ENCODE measurements at places on chromosomes 4 and X.

DNA sequence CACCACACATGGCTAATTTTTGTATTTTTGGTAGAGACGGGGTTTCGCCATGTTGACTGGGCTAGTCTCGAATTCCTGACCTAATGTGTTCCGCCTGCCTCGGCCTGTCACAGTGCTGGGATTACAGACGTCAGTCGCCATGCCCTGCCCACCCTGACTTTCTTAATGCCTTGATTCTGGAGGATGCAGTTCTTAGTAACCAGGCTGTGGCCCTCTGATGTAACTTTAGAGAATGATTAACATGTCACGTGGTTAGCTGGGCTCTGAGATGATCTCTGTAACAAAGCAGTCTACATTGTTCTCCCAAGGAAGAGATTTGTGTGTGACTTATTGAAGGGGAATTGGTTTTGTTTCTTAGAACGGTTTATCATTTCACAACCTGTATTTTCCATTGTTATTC lies 30.6 kb downstream of the ANK2 start:
- DNase-seq = no peak

GRCh38 chr4:103105558-103106356 lies 6.1 kb upstream of the BDH2 start:
- no peak for DNase-seq

DNA sequence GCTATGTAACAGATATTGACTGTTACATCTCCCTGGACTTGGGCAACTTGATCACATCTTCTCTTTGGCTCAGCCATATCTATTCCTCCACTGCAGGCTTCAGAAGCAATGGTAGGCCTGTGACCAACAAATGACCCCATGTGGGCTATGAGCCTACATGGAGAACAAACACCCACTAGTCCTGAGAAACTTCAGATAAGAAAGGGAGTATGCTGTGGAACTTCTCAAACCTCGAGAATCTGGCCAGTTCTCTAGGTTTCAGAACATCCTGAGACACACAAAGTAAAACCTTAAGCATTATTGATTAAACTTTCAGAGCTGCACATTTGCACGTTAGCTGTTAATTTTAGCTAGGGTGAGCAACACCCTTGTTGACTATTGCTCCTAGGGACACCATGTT lies 16.3 kb downstream of the RBMX2 start:
- DNase-seq = no peak

DNA sequence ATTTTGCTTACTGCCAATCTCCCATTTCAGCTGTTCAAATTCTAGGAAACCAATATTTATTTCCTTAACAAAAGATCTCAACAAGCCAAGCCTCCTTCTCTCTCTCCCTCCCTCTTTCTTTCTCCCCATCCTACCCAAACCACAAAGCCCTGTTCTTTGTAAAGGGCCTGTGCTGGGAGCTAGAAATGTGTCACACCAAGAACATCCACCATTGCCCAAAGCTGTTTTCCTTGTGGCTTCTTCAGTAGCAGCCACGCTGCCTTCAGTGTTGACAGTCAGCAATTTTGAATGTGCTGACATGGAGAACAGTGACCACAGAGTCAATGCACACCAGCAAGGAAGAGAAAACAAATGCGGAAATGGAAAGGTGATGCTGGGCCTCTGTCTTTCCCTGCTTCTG lies 203.0 kb downstream of the MAML3 start:
- no peak for DNase-seq

GRCh38 chr4:163768014-163768413 lies 273.5 kb downstream of the TMA16 start:
- DNase-seq = no peak

DNA sequence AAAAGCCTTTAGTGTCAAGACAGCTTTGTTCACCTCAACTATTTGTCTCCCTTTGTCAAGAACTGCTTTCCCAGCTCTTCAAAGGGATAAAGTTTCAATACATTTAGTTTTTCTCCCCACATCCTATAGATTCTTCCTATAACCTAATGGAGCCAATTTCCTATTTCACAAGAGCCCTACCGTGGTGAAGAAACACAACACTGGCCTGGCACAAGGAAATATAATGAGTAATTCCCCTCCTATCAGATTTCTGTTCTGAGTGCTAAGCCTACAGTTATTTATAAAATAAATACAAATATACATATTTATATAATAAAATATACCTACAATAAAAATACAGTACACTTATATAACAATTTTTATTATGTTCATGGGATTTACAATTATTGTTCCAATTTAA lies 89.9 kb downstream of the SHISA3 start:
- no peak for DNase-seq

GRCh38 chr4:187366530-187366929 lies 629.0 kb upstream of the ZFP42 start:
- DNase-seq = no peak

- no peak for DNase-seq
Measured at GRCh38 chrX:93420525-93421082, 252.8 kb downstream of the NAP1L3 start.

GRCh38 chrX:132999209-132999608 lies 40.8 kb upstream of the HS6ST2 start:
- DNase-seq = no peak

GRCh38 chrX:35617836-35618235 lies 180.3 kb upstream of the MAGEB16 start:
- DNase-seq = no peak

DNA sequence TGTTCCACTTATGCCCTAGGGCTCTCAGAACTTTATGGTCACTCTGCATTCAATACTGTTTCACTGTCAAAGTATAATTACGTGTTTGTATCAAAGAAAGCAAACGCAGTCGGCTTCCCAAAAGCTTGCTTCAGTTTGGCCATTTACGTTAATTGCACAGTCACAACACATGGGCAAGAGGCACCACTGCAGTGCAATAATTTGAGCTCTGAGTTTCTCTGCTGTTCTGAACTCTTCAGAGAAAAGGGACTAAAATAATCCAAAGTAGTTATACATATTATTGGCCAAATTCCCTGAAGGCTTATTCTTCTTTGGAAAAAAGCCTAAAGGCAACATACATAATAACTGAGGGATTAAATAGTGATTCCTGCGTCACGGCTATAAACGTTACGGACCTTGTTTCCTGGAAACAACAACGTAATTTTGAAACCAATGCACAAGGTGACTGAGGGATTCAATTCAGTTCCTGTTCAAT lies 51.3 kb downstream of the RNF150 start:
- no peak for DNase-seq

GRCh38 chrX:2717312-2717711 lies 26.2 kb downstream of the CD99 start:
- no peak for DNase-seq

GRCh38 chr4:106583567-106583966 lies 215.0 kb upstream of the GIMD1 start:
- DNase-seq = no peak

- DNase-seq = no peak
Measured at GRCh38 chr4:95283320-95283719, 265.5 kb downstream of the UNC5C start.

GRCh38 chr4:185881430-185881829 lies 69.4 kb upstream of the SORBS2 start:
- no peak for DNase-seq

GRCh38 chr4:67593741-67594175 lies 35.2 kb downstream of the STAP1 start:
- no peak for DNase-seq

DNA sequence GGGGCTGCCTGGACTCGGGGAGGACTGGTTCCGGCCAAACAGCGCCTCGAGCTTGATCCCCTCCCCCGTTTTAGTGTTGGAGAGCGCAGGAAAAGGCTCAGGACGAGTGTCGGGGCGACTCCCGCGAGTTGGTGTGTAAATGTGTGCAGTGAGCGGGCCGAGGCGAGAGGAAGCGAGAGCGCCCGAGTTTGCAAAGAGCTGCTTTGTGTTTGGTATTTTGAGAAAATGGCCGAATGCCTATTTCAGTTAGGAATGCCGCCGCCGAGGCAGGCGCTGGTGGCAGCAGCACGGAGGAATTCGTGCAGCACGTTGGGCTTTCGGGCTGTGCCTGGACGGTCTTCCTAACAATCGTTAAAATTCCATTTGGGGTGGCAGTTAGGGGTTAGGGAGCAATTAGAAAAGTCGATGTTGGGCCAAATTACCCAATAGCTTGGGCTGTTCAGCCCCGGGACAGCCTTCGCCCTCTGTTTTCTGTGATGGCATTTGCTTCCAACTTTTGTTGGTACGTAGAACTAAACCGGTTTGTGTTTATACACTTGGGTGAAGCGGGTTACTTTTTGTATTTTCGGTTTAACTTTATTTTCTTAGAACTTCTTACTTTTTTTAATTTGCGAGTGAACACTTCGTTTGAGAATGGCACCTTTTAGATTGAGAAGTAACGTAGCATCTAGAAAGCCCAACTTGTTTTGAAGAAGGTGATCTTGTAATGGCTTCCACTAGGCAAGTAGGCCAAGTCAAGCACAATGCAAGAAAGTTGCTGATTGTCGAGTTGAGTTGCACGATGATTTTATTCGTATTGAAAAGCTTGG lies 1.6 kb downstream of the REST start:
- DNase-seq = no peak

GRCh38 chr4:159977907-159978617 lies 875.2 kb downstream of the RAPGEF2 start:
- DNase-seq = no peak

- DNase-seq = no peak
Measured at GRCh38 chrX:53091354-53091753, 2.6 kb upstream of the KANTR start.

DNA sequence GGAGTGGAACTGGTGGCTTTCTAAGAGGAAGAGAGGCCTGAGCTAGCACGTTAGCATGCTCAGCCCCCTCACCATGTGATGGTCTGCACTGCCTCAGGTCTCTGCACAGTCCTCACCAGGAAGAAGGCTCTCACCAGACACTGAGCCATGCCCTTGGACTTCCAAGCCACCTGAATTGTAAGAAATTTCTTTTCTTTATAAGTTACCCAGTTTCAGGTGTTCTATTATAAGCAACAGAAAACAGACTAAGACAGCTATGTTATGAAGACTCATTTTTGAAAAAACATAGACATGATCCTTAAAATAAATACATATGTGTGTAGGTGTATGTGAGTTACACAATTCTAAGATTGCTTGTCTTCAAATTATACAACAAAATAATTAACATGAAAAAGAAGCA lies 74.7 kb downstream of the CEP44 start:
- DNase-seq = no peak

- DNase-seq = no peak
Measured at GRCh38 chr4:151804086-151804630, 43.4 kb upstream of the GATB start.

DNA sequence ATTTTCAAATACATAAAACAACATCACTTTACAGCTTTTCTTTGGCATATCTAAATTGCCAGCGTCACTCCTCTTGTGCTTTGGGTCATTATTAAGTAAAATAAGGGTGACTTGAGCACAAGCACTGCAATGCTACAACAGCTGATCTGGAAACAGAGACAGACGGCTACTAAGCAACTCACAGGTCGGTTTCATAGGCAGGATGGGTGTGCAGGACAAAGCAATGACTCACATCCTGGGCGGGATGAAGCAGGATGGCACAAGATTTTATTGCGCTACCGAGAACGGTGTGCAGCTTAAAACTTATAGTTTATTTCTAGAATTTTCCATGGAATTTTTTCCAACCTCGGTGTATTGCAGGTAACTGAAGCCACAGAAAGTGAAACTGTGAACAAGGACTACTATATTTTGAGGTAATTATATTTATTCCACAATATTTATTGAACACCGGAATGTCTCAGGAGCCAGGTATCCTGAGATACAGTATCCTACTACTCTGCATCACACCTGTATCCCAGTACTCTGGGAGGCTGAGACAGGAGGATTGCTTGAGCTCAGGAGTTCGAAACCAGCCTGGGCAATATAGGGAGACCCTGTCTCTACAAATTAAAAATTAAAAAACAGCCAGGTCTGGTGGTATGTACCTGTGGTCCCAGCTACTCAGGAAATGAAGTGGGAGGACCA lies 215.5 kb downstream of the APBB2 start:
- no peak for DNase-seq

- DNase-seq = peak; percentile 46
Measured at GRCh38 chr4:87679449-87680169, 29.5 kb downstream of the DMP1 start.

DNA sequence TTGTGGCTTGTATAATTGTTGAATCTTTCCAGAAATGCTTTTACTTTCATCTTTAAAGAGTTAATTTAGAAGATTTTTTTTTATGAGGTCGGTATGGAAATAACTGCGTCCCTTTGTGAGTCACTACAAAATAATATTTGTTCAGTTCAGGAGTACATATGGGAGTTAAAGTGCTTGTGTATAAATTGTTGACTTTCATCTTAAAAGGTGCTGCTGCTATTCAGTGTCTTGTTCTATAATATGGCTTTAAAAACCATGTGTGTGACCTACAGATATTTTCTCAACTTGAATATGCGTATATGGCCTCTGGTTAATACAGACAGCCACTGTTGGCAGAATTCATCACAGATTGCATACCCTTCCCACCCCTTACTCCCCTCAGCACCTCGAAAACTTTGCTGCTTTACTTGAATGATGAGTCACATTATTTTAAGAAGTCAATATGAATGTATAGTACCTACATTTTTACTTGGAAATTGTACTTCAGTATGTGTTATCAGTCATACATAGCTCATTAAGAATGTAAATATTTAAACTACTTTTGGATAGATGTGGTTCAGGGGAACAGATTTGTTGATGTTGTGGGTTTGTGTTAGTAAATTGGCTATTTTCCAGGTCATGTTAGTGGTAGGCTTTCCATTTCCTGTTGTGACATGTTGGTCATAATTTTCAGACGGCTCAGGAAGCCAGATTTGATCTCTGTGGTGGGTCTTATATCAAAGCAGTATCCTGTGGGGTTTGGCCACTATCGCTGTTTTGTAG lies 1.5 kb downstream of the CLCN3 start:
- DNase-seq = no peak

DNA sequence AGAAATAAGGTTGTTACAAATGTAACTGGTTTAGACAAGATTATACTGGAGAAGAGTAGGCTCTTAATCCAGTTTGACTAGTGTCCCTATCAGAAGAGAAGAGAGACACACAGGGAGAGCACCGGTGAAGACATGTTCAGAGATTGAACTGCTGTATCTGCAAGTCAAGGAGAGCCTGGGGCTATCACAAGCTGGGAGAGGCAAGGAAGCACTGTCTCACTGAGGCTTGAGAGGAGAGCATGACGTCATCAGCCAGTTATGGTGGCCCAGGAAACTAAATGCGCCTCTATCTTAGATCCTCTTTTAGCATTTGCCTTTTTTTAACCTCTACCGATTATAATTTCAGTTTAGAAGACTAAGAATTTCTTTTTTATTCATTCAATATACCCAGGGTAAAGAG lies 583.4 kb downstream of the TRAM1L1 start:
- no peak for DNase-seq

- no peak for DNase-seq
Measured at GRCh38 chr4:186918466-186918865, 194.8 kb upstream of the FAT1 start.
